Cardiac muscle cell (in vitro differentiated cells and primary cell): ENCODE measurements at places on chromosomes 1 and 21. TPM values are rescaled to one million over a fixed set of nuclear protein-coding genes. Genes with fewer than 3 reads are reported as not detected.

Gene UBASH3A
- not detected in 2 replicates for total RNA-seq

Gene CADM3
- total RNA-seq = 1.7 and 3.1 TPM in 2 replicates

Gene PTPN7
- not detected in 2 replicates for total RNA-seq

Gene TAS1R3
- total RNA-seq = 0.81 and 1.1 TPM in 2 replicates

DNA sequence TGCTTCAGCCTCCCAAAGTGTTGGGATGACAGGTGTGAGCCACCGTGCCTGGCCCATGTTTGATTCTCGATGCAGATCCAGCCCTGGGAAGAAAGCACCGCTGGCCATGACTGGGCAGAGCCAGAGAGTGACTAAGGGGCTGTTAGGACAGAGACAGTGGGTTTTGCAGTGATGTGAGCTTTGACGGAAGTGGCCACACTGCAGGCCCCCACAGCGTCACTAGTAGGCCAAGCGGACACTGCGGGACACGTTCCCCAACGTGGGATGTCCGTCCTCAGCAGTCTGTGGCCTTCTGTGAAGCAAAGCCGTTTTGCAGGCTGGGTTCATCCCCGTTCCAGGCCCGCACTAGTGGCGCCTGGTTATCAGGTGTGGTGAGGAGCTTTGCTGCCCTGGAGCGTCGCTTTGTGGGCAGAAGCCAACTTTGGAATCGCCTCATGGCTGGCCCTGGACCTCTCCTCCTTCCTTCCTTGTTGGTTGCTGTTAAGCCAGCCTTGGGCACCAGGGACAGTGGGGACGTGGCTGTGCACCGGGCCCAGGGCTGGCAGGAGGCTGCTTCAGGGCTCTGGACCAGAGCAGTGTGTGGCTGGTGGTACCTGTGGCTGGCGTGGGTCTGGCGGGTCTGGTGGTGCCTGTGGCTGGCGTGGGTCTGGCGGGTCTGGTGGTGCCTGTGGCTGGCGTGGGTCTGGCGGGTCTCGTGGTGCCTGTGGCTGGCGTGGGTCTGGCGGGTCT is 41.2 kb downstream of the SKI start:
- no peak for DNase-seq

GRCh38 chr1:97621955-97622354 is 298.9 kb downstream of the DPYD start:
- no peak for DNase-seq

GRCh38 chr1:54819733-54820132 is 18.6 kb upstream of the TTC22 start:
- no peak for DNase-seq

DNA sequence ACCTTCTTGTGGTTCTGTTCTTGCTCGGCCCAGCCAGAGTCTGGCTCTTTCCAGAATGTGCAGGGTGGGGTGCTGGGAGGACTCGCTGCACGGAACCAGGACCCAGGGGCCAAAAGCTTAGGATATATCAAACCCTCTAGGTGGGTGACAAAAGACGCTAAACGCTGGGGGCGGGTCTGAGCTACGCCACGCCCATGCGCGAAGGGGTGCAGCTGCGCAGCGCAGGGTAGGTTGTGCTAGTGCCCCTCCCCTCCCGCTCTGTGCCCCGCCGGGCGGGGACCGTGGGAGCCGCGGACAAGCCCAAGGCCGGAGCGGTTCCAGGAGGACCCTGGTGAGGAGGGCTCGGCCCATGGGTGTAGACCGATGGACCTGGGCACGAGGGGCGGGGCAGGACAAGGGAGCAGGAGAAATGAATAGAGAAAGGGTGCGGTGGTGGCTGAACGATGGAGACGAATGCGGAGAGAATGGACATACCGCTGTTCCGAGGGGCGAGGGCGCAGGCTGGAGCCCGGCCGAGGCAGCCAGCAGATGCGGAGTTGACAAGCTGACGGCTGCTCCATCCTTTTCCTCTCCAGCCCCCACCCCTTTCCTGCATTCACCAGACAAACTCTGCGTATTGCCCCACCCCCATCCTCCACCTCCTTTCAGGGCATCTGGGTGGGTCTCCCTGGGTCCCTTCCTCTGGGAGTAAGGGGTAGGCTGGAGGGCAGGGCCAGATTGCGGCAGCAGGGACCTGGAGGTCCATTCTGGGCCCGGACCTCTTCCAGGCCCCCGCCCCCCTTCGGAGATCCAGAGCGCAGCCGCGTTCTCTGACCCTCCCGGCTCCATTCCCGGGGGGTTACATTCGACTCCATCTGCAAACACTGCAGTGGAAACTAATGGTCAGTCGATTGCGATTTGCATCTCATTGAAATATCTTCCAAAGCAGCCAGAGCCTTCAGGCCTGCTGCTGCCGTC is at the start of gene RUSC1:
RUSC1 (plus strand) TSS at position 234 of the 957 bp plus-strand sequence. CDS start 880 bp downstream, outside the sequence.
- DNase-seq = peak; percentile 61

DNA sequence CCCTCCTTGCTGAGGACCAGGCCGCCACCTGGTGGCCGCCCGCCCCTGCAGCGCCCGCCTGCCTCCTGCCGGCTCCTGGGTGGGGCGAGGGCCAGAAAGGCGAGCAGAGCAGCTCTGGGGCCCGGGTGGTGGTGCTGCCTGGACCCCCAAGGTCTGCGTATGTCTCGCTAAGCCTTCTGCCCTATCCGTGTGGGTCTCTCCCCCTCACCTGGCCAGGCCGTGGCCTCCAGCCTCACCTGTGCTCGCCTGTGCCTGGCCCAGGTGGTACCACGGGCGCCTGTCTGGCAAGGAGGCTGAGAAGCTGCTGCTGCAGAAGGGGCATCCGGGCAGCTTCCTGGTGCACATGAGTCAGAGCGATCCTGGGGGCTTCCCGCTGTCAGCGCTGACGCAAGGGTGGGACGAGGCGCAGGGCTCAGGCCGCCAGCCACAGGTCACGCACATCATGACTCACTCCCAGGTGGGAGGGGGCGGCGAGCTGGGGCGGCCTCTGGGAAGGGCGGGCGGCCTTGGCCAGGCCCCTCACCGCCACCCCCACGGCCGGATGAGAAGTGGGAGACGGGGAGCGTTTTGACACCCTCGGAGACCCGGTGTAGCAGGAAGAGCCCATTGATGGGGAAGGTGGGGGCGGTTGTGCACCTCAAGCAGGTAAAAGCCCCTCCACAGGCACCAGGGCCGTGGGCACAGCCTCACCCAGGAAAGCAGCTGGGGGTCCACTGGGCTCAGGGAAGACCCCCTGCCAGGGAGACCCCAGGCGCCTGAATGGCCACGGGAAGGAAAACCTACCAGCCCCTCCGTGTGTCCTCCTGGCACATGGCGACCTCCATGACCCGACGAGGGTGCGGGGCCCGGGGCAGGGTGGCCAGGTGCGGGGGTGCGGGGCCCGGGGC is 9.9 kb downstream of the RNF223 start:
- DNase-seq = peak; percentile 78

DNA sequence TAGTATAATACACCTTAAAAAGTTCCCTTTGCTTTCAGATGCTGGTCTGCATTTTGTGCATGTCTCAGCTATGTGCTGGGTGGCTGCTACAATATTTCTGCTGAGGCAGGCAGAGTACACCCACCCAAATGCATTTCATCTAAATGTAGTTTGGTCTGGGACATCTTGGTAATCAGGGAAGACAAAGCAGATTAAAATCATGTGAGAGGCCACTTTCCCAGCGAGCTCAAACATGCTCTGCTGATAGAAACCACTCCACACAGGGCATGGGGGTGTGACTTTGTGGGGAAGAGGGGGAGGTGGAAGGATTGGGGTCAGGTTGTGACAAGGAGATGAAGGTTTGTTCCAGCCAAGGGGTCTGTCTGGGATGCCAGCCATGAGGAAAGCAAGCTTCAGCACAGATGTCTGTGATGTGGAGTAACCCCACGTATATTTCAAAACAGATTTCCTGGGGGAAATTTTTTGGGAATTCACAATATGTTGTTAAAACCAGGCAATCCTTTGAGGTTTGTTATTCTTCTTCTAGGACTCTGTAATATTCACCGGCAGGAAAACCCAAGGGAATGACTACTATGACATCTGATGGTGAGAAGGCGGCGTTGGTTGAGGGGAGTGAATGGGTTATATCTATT is 255.1 kb upstream of the FGGY start:
- peak; percentile 83 for DNase-seq
